ENCODE measurements at places on chromosomes 6 and 20.

GRCh38 chr6:9025796-9026394 lies 590.5 kb upstream of the SLC35B3 start:
- no peak for DNase-seq

GRCh38 chr6:17957086-17957485 lies 30.3 kb downstream of the KIF13A start:
- no peak for DNase-seq

DNA sequence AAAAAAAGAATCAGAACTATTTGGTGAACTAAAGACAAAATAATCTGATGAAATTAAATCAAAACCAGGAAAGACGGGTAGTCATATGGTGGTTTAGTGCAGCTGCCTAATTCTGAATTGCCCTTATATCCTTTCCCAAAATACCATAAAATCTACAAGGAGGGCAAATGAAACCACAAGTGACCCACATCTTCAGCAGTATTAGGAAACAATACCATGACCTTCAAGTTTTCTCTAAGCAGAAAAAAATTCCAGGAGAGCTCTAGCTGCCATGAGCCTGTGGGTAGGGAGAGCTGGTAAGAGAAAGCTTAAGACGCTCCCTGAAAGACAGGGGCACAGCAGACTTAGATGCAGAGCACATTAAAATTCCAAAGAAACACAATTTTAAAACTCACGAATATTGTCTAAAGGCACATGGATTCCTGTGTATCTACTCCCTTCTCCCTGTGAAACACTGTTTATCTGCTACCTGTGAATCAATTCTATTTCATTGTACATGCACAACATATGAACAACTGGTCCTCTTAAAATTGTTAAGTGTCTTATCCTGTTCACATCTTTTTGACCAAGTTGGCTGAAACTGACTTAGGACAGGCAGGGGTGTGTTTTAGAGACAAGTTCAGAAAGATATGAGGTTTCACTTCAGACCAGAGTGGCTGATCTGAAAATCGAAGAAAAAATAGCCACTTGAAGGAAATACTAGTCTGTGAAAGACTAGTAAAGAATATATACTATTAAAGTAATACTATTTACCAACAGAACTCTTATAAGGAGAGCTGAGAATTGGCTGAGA lies 153.6 kb upstream of the SHLD1 start:
- no peak for DNase-seq

GRCh38 chr20:44004306-44004915 lies 89.8 kb downstream of the TOX2 start:
- DNase-seq, result no peak

DNA sequence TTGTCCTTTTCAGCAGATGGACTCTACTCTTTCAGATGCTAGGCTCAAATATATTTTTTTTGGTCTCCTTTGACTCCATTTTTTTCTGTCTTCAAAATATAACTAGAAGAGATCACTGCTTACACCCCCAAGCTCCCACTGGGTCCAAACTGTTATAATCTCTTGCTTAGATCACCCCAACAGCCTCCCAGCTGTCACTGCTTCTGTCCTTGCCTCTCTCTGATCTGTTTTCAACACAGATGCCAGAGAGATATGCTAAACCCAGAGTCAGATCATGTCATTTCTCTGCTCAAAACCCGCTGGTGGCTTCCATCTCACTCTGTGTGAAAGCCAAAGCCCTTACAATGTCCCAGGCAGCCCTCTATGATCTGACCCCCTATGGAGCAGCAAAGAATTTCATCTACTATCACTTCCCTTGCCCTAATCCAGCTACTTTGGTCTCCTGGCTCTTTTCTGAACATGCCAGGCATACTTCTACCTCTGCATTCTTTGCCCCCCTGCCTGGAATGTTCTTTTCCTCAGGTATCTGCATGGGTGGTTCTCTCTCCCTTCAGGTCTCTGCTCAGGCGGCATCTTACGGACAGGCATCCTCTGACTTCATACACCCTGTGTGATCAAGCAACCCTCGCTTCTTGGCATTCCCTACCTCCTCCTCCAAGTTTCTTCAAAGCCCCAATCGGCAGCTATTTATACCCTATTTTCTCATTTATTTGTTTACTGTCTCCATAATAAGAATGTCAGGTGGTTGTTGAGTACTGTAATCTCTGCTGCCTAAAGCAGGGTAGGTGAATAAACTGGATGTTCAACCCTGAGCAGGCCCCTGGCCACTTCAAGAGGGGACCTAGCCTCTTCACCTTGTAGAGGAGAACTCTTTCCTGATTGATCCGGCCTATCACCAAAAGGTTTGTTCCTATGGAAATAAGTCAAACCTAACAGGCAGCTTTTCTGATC lies 43.6 kb upstream of the SLC4A11 start:
- DNase-seq, result no peak

GRCh38 chr20:5757949-5758348 lies 7.7 kb downstream of the SHLD1 start:
- no peak for DNase-seq

- DNase-seq, result no peak
Measured at GRCh38 chr6:137800762-137801161, 66.3 kb upstream of the TNFAIP3 start.

DNA sequence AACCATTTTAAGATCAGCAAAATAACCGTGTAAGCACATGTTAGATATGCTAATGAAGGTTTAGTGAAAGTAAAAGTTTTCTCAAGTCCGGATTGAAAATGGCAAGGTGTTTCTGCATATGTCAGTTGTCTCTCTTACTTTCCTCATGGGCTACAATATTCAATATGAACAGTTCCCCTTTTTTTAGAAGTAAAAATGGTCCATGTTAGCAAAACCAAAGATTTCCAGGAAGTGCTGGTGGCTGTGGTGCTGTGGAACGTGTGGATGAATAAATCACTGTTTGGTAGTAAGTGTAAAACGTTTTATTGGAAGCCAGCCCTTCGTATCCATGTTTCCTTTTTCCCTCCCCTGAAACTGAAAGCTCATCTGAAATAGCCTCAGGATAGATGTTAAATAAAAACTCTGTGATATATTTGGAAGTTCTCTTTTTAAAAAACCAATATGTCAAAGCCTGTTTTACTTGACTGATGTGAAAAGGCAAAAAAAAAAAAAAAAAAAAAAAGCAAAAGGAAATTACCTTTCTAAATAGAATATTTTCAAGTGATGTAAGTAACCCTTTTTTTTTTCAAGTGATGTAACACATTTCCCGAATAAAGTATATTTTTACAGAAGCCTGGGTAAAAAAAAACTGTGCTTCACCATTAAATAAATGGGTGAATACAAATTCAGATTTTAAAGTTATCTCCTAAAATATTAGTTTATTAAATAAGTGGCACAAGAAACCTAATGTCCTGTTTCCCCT lies 41.9 kb downstream of the PLEKHG1 start:
- DNase-seq, result no peak

GRCh38 chr6:116101302-116101718 lies 657 bp downstream of the NT5DC1 start:
- DNase-seq, result peak; percentile 92

DNA sequence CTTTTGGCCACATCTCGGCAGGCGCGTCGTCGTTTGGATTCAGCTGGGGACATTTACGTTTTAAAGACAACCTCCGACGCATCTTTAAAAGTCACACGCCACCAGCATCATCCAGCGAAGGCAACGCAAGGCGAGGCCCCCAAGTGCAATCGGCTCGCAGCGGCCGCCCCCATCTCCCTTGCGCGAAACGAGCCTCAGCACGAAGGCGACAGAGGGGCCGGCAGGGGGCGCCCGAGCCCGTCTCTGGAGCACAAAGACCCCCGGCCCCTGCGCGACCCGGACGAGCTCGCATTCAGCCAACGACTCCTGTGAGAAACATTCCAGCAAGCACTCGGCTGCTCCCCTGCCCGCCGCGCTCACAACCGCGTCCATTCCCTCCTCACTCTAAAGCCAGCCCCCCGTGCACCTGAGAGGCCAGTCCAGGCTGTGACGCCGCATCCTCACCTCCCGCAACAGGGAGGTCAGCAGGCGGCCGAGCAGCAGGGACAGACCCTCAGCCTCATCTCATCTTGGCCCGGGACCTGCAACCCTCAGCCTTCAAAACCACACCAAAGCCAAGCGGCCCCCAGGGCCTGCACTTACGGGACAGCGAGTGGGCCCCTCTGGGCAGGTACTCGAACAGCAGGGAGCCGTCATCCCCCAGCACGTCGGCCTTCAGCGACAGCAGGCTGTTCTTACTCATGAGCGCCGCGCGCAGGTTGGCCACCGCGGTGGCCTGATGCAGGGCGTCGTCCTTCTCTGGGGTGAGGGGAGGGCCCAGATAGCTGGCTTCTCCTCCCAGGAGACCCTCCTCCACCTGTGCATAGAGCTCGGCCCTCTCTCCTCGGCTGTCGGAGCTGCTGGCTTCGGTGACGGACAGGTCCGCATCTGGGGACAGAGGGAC lies 35.8 kb downstream of the SLC2A4RG start:
- DNase-seq, result peak; percentile 58

DNA sequence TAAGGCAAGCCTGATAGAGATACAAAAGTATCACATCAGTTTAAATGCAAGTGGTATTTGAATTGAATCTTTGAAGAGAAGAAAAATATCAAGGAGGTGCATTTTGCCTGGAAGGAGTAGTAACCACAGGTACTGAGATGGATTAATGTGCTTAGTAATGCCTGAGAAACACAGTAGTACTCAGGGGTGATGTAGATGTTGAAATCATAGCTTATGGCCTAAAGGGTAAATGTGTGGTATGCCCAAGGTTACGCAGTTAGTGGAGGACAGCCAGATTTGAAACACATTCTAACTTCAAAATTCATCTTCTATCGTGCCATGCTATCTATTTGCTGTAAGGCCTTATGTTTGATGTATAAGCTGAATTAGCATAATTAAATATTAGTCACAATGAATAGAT lies 55.9 kb downstream of the STXBP5 start:
- DNase-seq, result no peak

GRCh38 chr6:44353336-44353735 lies 10.9 kb downstream of the SPATS1 start:
- DNase-seq, result no peak

GRCh38 chr6:27754408-27754782 lies 157.8 kb downstream of the OR2B2 start:
- DNase-seq, result no peak

GRCh38 chr6:710601-711571 lies 17.9 kb upstream of the EXOC2 start:
- peak; percentile 83 for DNase-seq

DNA sequence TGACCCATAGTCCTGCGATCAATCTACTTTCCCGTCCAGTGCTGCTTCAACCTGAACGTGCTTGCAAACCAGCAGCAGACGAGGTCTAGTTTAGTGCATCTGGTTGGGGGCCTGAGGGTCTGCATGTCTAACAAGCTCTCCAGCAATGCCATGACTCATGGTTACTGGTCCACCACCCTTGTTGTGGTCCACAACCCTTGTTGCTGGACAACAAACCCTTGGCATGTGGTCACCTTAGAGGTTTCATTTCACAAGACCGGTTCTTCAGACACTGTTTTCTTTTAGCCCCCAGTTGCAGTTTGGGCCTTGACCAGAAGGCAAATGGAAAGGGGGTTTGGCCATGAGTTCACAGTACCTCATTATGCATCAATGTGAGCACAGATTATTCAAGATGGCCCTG lies 424.8 kb downstream of the QKI start:
- DNase-seq, result no peak

DNA sequence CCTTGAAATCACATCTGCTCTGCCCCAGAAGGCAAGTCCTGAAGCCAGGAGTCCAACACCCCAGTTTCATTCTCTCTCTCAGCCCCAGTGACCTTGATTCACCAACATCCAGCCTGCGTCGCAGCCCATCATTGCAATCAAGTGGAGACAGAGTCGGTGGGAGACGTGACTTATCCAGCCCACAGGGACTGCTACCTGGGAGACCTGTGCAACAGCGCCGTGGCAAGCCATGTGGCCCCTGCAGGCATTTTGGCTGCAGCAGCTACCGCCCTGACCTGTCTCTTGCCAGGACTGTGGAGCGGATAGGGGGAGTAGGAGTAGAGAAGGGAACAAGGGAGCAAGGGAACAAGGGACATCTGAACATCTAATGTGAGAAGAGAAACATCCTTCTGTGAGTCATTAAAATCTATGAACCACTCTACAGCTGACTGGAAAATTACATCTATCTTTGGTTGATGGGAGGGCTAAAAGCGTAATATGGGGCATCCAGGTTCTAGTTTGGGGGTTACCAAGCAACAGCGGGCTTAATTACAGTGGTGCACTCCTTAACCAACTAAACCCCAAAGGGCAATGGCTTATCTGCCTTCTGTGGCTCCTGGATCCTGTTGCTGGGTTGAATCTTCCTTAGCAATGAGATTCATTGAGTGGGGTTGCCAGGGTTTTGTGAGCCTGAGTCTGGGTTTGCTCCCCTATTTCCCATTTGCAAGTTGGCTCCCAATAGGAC lies 2.5 kb downstream of the LY6G6D start:
- DNase-seq, result no peak
